Spinal cord (tissue), 10 donors: ENCODE measurements at places on chromosomes 7 and 10.

DNA sequence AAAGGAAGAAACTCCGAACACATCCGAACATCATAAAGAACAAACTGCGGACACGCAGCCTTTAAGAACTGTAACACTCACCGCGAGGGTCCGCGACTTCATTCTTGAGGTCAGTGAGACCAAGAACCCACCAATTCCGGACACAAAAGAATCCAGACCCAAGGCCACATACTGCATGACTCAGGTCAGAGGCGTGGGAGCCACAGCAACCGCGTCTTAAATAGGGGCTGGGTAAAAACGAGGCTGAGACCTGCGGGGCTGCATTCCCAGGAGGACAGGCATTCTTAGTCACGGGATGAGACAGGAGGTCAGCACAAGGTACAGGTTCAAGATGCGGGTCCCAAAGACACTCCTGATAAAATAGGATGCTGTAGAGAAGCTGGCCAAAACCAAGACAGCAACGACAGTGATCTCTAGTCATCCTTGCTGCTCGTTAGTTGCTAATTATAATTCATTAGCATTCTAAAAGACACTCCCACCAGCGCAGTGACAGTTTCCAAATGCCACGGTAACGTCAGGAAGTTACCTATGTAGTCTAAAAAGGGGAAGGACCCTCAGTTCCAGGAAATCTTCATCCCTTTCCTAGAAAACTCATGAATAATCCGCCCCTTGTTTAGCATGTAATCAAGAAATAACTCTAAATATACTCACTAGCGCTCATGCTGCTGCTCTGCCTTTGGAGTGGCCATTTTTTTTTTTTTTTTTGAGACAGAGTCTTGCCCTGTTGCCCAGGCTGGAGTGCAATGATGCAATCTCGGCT is 19.3 kb downstream of the AP5Z1 start:
- no peak for DNase-seq

GRCh38 chr10:30285970-30286369 is 63.1 kb downstream of the MTPAP start:
- no peak for DNase-seq

- no peak for DNase-seq
Measured at GRCh38 chr10:86728056-86728455, 28.4 kb upstream of the BMPR1A start.

GRCh38 chr7:141864765-141865447 is 23.6 kb upstream of the PRSS37 start:
- DNase-seq, result no peak

GRCh38 chr7:23299770-23300300 is 696 bp downstream of the MALSU1 start:
- no peak for DNase-seq

DNA sequence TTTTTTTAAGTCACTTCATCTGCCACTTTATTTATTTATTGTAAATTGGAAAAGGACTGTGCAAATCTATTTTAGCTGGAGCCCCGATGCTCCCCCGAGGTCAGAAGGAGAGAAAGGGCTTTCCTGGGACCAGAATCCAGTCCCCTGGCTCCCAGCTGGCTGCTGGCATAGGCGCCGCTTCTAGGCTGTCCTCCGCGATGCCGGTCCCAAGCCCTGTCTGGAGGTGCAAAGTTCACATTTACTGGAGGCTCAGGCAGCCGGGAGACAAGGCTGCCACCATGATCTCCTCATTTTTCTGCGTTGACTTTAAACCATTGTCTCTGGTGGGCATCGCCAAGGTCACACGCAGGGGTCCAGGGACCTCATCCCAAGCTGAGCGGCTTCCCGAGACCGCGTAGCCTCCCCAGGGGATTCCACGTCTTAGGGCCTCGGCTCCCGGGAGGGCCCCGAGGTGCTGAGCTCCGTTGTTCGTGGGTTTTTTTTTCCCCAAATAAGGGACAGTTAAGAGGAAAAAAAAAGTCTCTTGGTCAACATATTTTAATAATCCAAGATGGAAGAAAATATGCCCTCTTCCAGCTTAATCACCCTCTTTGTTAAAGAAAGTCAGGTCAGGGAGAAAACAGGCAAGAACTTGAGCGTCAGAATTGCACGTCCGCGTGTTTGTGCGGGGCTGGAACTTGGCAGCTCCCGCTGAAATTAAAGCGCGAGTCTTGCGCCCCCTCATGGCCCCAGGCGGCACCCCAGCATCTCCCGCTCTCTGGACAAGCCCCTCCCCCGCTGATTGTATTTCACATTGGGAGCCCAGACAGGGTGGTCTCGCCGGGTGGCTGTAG is 11.9 kb downstream of the RGR start:
- peak; percentile 72 for DNase-seq

DNA sequence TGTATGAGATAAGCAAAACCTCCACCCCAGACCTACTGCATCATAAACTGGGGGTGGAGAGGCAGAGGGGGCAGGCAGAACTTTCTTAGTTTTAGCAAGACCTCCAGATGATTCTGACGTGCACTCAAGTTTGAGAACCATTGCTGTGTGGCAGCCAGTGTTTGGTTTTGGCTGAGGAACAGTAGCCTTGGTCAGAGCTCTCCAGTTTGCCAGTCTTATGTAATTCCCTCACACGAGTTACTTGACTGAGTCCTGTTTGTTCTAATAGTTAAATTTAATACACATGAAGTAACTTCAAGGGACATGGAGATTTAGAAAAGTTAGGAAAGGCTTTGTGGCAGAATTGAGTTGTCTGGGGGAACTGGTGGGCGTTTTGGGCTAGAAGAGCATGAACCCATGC is 38.5 kb downstream of the GARS1 start:
- no peak for DNase-seq

DNA sequence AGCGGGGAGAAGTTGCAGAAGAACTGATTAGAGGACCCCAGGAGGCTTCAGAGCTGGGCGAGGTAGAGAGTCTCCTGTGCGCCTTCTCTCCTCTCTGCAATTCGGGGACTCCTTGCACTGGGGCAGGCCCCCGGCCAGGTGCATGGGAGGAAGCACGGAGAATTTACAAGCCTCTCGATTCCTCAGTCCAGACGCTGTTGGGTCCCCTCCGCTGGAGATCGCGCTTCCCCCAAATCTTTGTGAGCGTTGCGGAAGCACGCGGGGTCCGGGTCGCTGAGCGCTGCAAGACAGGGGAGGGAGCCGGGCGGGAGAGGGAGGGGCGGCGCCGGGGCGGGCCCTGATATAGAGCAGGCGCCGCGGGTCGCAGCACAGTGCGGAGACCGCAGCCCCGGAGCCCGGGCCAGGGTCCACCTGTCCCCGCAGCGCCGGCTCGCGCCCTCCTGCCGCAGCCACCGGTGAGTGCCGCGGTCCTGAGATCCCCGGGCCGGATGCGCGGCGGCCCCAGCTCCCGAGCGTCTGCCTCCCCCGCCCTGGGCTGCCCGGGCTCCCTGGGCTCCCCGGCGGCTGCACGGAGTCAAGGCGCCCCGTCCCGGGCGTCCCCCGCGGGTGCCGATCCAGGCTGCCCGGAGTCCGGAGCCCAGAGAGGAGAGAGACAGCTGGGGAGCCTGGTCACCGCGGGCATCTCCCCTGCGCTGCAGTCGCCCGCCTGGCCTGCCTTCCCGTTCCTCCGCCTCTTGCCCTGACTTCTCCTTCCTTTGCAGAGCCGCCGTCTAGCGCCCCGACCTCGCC is at the start of gene PLAU:
TSS of gene PLAU (plus strand) at position 369 of the 789 bp plus-strand sequence. CDS start 424 bp downstream, outside the sequence.
- no peak for DNase-seq
